ENCODE measurements at places on chromosomes 1 and 21. TPM values are rescaled to one million over a fixed set of nuclear protein-coding genes. Genes with fewer than 3 reads are reported as not detected.

- DNase-seq: no peak
These were observed 30.9 kb downstream of the COA7 start for GRCh38 chr1:52667290-52667689.

DNA sequence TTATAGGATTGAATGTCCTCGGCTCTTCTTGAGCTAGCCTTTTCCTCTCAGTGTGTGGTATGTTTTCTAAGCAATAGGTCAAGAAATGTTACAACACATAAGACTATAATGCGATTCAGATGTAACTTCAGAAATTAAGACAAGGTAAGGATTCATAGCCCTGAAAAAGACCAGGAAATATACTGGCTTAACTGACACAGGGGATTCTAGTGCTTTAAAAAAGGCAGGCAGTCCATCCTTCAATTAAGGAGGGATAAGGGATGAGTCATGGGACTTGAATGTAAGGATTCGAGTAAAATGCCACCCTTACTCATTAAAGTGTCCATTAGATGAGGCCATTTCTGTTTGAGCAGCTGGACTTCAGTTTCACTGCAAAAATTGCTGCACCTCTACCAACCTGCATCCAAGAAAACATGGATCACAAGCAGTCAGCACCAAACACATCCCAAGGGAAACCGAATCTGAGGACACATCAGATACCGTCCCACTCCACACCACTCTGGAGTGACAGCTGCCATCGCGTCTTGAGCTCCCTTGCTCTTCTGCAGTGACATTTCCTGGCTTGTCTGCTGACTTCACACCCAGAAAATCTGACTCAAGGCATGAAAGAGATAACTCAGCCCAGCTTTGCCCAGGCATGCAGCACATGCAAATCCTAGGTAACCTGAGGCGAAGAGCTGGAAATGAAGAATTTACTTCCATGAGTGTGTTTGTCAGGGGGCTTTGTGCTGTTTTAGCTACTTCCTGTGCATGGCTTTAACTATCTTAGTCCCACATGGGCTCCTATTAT, 37.8 kb downstream of the NGF start:
- DNase-seq: no peak

Gene COL6A1
- 521 TPM for total RNA-seq

Gene SMIM11
- total RNA-seq: 3.9 TPM

GRCh38 chr1:22739648-22740385, 29.2 kb downstream of the EPHB2 start:
- no peak for DNase-seq
